ENCODE measurements at places on chromosomes 4 and X.
A peak's percentile ranks its signal among the peaks of the same experiment; 100 is the strongest.

DNA sequence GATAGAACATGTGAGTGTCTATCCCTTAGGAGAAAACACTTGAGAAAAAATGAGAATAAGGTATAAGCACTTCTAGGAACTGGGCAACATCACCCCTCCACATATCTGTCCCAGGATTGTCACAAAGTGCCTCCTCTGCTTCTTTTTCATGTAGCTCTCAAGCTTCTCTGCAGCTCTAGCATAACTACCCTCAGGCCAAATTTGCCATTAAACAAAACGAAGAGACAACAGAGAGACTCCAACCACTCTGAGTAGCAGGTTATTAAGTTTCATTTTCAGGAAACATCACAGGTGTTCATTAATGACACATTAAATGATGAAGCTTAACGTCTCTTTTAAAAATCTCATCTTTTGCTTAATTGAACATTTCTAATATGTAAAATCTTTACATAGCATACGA lies 580.0 kb downstream of the GALNTL6 start:
- DNase-seq = no peak
- no peak overlapping the region for H3K4me3 ChIP-seq
- H3K27ac ChIP-seq = no peak overlapping the region
- H3K27me3 ChIP-seq = no peaks in the 10 kb centered on the region

DNA sequence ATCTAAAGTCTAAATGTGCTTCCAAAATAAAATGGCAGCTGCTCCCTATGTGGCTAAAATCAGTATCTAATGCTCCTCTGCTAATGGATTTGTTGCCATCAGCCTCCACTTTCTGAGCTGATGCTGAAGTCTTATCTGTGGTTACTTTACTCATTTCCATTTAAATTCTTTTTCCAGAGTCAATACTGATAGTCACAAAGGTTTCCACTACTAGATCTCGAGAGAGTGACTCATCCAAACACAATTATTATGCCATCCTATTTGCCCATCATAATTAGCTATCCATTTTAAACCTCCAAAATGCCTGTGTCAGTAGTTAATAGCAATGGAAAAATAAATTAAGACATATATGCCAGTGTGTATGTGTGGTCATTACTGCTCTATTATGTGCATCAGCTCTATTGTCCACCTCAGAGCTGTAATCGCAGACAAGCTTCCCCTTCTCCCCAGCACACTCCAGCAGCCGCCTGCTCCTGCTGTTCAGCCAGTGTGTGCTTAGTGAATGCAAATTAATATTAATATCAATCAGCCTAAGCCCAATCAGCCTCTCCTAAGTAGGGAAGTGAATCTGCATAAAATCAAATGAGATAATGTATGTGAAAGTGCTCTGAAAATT lies 199.8 kb upstream of the ZIC3 start:
- H3K36me3 ChIP-seq = no peaks in the 10 kb centered on the region
- no peaks in the 10 kb centered on the region for H3K4me1 ChIP-seq
- no peak for DNase-seq
- H3K27ac ChIP-seq = no peak overlapping the region
- no peaks in the 10 kb centered on the region for H3K27me3 ChIP-seq

GRCh38 chrX:19585332-19586082 lies 70.2 kb upstream of the MAP3K15 start:
- no peaks in the 10 kb centered on the region for H3K36me3 ChIP-seq
- H3K27ac ChIP-seq = no peak overlapping the region
- H3K27me3 ChIP-seq = no peaks in the 10 kb centered on the region
- no peak overlapping the region for H3K4me3 ChIP-seq
- no peaks in the 10 kb centered on the region for H3K4me1 ChIP-seq
- DNase-seq = no peak

DNA sequence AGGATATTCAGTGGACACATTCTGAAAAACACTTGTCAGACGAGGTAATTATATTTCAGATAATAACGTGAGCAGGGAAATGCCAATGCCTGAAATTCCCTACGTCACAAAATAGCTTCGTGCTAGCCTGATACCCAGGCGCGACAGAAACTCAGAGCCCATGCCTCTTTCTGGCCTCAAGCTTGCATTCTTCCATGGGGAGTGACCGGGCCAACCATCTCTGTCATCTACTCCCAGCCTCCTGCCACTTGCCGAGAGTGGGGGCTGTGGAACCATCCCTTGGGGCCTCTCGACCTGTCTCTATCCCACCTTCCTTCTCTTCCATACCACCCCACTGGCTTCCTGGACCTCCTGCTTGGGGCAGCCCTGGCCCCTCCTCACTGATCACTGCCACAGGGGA lies 34.5 kb upstream of the CDKN2AIP start:
- no peaks in the 10 kb centered on the region for H3K36me3 ChIP-seq
- no peak overlapping the region for H3K27ac ChIP-seq
- H3K27me3 ChIP-seq = no peaks in the 10 kb centered on the region
- no peak overlapping the region for H3K4me3 ChIP-seq
- DNase-seq = no peak
- no peaks in the 10 kb centered on the region for H3K4me1 ChIP-seq

DNA sequence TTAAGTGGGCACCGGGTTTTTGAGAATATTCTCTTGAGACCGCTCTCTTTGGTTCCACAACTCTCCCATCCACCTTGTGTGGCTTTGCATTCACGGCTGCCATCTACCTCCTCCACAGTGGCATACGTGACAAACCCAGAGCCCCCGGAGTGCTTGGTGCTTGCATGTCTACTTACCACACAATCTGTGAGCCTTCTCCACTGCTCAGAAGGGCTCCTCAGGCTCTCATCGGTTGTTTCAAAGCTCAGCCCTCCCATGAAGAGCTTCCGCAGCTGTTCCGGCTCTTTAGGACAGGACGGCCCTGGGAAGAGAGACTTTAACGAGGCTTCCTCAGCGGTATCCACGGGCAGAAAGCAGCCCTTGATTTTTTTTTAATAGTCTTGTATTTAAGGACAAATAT lies 167.6 kb upstream of the ANK2 start:
- H3K4me3 ChIP-seq = peak overlapping the region; percentile 45
- H3K27ac ChIP-seq = no peak overlapping the region
- no peaks in the 10 kb centered on the region for H3K27me3 ChIP-seq
- H3K4me1 ChIP-seq = no peaks in the 10 kb centered on the region
